ENCODE measurements at places on chromosomes 6 and 20.

DNA sequence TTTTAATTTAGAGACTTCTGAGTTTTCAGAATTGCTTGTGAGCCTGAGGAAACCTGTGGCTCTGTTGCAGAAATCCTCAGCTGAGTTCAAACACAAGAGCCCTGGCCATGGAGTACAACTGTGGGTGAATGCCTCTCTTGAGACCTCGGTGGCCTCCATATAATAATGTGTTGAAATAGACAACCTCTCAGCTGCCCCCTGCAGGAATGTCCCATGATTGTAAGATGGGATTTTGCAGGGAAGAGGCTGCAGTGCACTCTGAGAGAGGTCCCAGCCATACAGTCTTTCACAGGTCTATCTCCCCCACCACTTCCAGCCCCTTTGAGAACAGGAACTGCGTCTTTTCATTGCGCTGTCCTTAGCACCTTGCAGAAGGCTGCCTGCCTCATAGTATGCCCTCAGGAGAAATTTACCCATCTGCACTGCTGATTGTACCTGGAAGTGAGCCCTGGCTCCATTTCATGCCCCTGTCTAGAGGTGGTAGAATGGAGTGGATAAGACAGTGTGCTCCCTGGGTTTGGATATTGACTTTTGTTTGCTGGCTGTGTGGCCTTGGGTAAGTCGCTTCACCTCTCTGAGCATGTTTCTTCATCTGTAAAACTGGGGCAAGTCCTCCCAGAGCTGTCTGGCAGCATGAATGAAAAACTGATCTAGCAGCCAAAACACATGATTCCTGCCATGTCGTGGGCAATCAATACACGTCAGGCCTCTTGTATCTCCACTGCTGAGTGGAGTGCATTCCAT lies 16.8 kb upstream of the CDH22 start:
- no peak for DNase-seq

- no peak for DNase-seq
Observed at GRCh38 chr6:127481111-127481510, 21.9 kb upstream of the KIAA0408 start.

DNA sequence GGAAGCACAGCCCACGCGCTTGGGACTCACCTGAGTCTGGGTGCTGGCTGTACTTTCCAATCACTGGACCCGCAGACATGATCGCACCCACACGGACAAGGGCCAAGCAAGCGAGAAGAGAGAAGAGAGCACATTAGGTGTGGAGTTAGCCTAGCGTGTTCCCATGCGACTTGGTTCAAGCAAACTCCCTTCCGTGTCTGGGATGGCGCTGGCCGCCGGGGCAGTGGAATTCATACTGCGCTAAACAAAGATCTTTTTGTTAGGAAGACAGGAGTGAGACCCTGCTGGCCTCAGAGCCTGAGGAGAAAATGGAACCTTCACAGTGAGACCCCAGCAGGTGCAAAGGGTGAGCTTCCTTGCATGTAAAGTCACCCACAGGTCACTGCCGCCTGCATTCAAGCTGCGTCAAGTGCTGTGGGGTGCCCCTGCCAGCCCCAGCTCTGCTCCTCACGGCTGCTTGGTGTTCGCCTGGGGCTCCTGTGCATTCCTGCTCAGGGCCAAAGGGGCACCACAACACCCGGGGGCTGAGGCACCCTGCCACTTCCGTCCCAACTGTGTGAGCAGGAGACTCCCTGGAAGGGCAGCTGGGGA lies 26.4 kb downstream of the PSMG4 start:
- DNase-seq: no peak

DNA sequence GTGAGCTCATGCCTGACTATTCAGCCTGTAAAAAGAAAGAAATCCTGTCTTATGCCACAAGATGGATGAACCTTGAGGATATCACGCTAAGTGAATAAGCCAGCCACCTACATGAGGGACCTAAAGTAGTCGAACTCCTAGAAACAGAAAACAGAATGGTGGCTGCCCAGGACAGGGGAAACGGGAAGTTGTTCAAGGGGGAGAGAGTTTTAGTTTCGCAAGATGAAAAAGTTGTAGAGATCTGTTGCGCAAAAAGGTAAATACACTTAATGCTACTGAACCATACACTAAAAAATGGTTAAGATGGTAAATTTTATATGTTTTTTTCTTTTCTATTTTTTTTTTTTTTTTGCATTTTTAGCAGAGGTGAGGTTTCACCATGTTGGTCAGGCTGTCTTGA lies 74.1 kb upstream of the RALY start:
- DNase-seq: no peak
